ENCODE measurements at places on chromosomes 2 and 18. TPM values are rescaled to one million over a fixed set of nuclear protein-coding genes. Genes with fewer than 3 reads are reported as not detected.

- peaks cover 6% of the 10 kb centered on the region for H3K36me3 ChIP-seq
- DNase-seq = no peak
- no peak overlapping the region for H3K4me3 ChIP-seq
- H3K27me3 ChIP-seq = no peaks in the 10 kb centered on the region
- peak overlapping the region; percentile 50 for H3K27ac ChIP-seq
These were observed 49.8 kb downstream of the PTPN4 start for GRCh38 chr2:119809339-119810048.

DNA sequence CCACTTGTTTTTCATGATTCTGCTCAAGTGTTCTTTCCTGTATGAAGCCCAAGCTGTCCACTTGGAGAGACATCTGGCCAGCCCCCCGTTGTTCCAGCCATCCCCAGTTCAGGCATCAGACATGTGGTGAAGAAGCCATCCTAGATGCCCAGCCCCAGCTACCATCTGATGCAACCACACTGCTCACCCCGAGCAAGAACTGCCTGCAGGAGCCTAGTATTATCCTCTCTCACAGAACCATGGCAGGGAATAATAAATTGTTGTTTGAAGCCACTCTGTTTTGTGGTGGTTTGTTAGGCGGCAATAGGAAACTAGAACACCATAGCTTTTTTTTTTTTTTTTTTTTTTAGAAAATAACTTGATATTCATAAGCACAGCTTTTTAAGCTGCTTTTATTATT lies 19.5 kb upstream of the DARS1 start:
- H3K27ac ChIP-seq = no peak overlapping the region
- H3K4me3 ChIP-seq = no peak overlapping the region
- H3K27me3 ChIP-seq = no peaks in the 10 kb centered on the region
- DNase-seq = no peak
- peaks cover 22% of the 10 kb centered on the region for H3K4me1 ChIP-seq

DNA sequence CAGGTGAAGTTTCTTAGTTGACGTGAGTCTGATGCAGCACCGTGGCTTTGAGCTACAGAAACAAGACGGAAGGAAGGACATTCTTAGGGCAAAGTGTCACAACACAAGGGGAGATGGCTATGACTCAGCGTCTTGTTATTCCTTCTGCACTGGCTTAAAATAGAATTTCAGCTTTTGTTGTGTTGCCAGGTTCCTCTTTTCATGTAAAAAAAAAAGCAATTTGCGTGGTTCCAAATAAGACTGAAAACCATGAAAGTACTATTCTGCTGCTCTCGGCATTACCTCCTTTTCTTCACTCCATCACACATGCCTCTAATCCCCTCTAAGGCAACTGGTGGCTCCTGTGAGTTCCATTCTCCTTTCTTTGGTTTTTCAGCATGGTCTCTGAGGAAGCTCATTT lies 150.1 kb downstream of the ANTXR1 start:
- peak overlapping the region; percentile 90 for H3K27ac ChIP-seq
- DNase-seq = no peak
- H3K36me3 ChIP-seq = peaks cover 37% of the 10 kb centered on the region
- H3K4me3 ChIP-seq = no peak overlapping the region
- H3K4me1 ChIP-seq = peaks cover 62% of the 10 kb centered on the region

DNA sequence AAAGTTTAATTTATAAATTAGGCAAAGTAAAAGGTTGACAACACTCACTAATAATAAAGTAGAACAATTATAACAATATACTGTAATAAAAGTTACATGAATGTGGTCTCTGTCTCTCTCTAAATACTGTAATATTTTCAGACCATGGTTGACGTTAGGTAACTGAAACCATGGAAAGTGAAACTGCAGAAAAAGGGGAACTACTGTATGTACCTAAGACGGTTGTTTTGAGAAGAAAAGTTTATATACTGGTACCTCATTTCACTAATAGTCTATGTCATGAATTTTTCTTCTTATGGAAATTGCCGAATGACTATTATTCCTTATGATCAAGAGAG lies 166.7 kb upstream of the ZNF521 start:
- peaks cover 31% of the 10 kb centered on the region for H3K4me1 ChIP-seq
- no peak overlapping the region for H3K4me3 ChIP-seq
- no peaks in the 10 kb centered on the region for H3K27me3 ChIP-seq
- no peak overlapping the region for H3K27ac ChIP-seq
- no peaks in the 10 kb centered on the region for H3K36me3 ChIP-seq
- no peak for DNase-seq

GRCh38 chr2:1619556-1619955 lies 124.8 kb downstream of the PXDN start:
- no peak overlapping the region for H3K27ac ChIP-seq
- peaks cover 1% of the 10 kb centered on the region for H3K4me1 ChIP-seq
- no peaks in the 10 kb centered on the region for H3K27me3 ChIP-seq
- H3K4me3 ChIP-seq = no peak overlapping the region

The CDK5R2 gene
- total RNA-seq = not detected

DNA sequence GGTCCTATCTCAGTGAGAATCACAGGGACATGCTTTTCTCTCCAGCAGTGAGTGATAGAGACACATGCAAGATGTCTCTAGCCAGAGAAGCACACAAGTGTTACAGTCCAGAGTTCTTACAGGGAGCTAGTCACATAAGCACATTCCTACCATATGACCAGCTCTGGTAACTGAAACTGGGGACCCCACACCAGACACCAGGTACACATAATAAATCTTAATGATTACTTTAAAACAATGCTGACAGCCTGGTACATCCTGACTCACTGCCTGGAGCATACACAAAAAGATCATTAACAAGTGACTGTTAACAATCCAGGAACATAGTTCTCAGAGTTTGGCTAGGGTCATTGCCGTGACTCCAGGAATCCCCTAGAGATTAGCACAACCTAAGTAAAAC lies 53.6 kb downstream of the GALNT1 start:
- no peak overlapping the region for H3K27ac ChIP-seq
- no peak for DNase-seq
- peaks cover 13% of the 10 kb centered on the region for H3K36me3 ChIP-seq
- peaks cover 24% of the 10 kb centered on the region for H3K4me1 ChIP-seq
- H3K4me3 ChIP-seq = no peak overlapping the region

GRCh38 chr2:42164046-42164445 lies 5.1 kb upstream of the EML4 start:
- DNase-seq = no peak
- no peaks in the 10 kb centered on the region for H3K36me3 ChIP-seq
- H3K4me1 ChIP-seq = peaks cover 11% of the 10 kb centered on the region
- no peak overlapping the region for H3K27ac ChIP-seq
- no peak overlapping the region for H3K4me3 ChIP-seq

- peaks cover under 1% of the 10 kb centered on the region for H3K36me3 ChIP-seq
- H3K4me1 ChIP-seq = no peaks in the 10 kb centered on the region
- no peaks in the 10 kb centered on the region for H3K27me3 ChIP-seq
- no peak overlapping the region for H3K4me3 ChIP-seq
These were observed 214.9 kb downstream of the XIRP2 start for GRCh38 chr2:167103028-167103756.

DNA sequence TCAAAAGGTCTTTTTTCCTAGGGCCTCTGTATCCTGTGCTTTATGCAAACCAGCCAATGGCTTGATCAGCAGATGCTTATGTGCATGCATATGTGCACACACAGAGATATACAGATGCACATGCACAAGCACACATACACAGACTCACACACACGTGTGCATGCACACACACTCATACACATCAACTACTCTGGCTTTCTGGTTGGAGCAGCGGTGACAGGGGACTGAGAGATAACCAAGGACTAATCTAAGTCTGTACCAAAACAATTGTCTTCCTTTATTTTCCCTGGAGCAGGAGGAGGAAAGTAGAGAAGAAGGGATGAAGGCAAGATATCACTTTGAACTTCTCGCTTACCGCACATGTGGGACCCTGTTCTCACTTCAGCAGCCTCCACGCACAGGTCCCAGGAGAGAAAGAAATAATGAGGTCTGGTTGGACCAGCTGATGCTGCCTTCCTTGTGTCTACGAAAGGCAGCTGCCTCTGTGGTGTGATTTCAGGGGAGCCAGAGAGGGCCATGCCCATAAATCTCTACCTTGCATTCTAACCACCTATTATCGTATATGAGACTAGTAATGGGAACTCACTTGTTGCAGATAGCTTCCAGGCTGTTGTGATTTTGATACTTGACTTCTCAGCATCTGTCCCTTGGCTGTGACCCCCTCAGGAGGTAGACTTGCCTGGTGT lies 338.0 kb downstream of the EN1 start:
- no peak overlapping the region for H3K4me3 ChIP-seq
- no peaks in the 10 kb centered on the region for H3K36me3 ChIP-seq
- H3K27ac ChIP-seq = no peak overlapping the region

DNA sequence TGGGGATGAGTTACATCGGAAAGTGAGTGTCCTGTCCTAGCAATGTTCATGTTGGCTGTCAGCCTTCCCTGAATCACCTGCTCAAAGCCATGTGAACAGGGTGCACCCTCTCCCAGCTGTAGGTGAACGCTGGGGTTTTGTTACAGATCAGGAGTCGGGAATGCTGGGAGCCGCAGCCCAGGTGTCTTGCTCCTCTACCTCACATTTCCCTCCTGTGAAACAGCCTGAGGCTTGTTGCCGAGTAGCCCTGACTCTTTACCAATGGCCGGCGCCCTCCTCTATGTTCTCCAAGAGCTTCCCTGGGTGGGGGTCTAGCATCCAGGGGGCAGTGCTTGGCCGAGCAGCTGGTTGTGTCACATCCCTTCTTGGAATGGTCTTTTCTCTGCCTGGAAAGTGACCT lies 164.7 kb downstream of the SH3RF3 start:
- peaks cover 74% of the 10 kb centered on the region for H3K4me1 ChIP-seq
- H3K4me3 ChIP-seq = no peak overlapping the region
- peak overlapping the region; percentile 85 for H3K27ac ChIP-seq
- H3K27me3 ChIP-seq = no peaks in the 10 kb centered on the region
- peaks cover 3% of the 10 kb centered on the region for H3K36me3 ChIP-seq
- DNase-seq = no peak

DNA sequence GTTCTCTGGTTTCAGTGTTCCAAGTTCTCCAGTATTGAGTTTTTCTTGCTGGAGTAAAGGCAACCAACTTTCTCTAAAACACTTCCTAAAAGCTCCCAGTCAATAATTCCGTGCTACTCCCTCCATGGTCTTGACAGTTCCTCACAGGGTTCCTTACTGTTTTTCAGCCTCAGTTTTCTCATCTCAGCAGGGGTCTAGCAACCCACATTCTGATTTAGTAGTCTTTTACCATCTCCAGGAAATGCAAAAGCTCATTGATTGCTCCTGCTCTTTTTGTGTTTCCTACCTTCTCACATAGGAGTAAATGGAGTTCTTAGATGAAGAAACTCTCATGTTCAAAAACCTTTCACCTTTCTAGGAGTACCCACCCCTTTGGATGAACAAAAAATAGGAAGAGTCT lies 978.8 kb upstream of the POU3F3 start:
- DNase-seq = no peak
- H3K36me3 ChIP-seq = no peaks in the 10 kb centered on the region
- peaks cover 13% of the 10 kb centered on the region for H3K4me1 ChIP-seq
- H3K27ac ChIP-seq = no peak overlapping the region

- no peak overlapping the region for H3K4me3 ChIP-seq
- no peak for DNase-seq
- no peaks in the 10 kb centered on the region for H3K27me3 ChIP-seq
- no peak overlapping the region for H3K27ac ChIP-seq
- H3K4me1 ChIP-seq = peaks cover 24% of the 10 kb centered on the region
These were observed 308.2 kb downstream of the PIEZO2 start for GRCh38 chr18:10841203-10841602.

GRCh38 chr18:40079786-40080185 lies 1875.2 kb upstream of the PIK3C3 start:
- H3K27ac ChIP-seq = no peak overlapping the region
- peaks cover 2% of the 10 kb centered on the region for H3K27me3 ChIP-seq
- no peak for DNase-seq
- H3K4me1 ChIP-seq = no peaks in the 10 kb centered on the region

The TMEM200C gene
- 5.8 TPM for total RNA-seq

GRCh38 chr2:67706082-67706481 lies 308.9 kb downstream of the ETAA1 start:
- no peaks in the 10 kb centered on the region for H3K36me3 ChIP-seq
- H3K27me3 ChIP-seq = peaks cover 3% of the 10 kb centered on the region
- no peaks in the 10 kb centered on the region for H3K4me1 ChIP-seq
- H3K4me3 ChIP-seq = no peak overlapping the region
- DNase-seq = no peak

GRCh38 chr2:241064802-241065354 lies 37.2 kb downstream of the MTERF4 start:
- H3K4me3 ChIP-seq = no peak overlapping the region
- no peak for DNase-seq
- H3K4me1 ChIP-seq = no peaks in the 10 kb centered on the region

DNA sequence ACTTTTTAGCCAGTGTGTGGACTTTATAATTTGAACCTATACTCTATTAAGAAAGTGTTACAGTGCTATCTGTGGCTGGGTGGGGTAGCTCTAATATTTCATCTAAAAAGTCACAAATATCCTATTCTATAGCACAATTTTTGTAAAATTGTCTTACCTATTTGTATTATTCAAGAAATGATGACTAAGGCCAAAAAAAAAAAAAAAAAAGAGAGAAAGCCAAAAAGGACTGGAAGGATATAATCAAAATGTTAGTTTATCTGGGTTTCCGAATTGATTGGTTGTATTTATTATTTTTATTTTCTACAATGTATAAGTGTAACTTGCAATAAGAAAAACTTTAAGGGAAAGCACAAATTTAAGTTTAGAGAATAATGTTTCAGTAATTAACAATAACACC lies 5.5 kb downstream of the ARL6IP6 start:
- H3K36me3 ChIP-seq = peaks cover 2% of the 10 kb centered on the region
- no peaks in the 10 kb centered on the region for H3K27me3 ChIP-seq
- H3K4me3 ChIP-seq = no peak overlapping the region
- peaks cover 33% of the 10 kb centered on the region for H3K4me1 ChIP-seq
- DNase-seq = no peak

DNA sequence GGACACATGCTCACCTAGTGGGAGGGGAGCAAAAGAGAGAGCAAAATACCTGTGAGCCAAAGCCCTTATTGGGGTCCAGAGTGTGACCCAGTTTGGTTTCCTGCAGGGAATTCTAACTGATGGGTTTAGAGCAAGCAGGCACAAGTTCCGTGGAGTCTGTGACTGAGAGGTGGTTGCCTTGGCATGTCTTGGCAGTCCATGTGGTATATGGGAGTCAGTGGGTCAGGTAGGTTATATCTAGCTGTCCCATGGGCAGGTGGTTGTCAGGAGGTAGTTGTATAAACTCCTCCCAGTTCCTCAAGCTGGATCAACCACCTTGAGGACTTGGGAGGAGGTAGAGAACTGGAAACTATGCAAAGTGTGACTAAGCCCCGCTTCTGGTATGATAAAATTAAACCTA lies 452.8 kb upstream of the VWC2L start:
- no peak overlapping the region for H3K27ac ChIP-seq
- H3K4me1 ChIP-seq = no peaks in the 10 kb centered on the region
- no peak overlapping the region for H3K4me3 ChIP-seq

DNA sequence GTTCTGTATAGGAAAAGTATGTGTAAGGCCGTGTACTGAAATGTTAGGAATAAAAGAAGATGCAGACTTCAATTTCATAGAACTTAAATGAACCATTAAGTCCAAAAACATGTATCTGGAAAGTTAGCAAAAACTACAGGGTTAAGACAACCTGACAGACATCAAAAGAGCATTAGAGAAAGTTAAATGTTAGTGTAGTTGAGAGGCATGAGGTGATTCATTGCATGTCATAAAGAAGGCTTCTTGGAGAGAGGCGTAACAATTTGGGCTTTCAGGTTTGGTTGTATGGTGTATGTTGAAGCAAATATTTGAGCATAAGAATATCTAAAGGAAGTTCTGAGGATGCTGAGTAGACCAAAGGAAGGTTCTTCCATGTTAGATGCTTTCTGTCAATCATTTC lies 6.3 kb downstream of the EPC2 start:
- no peaks in the 10 kb centered on the region for H3K36me3 ChIP-seq
- H3K4me1 ChIP-seq = peaks cover 54% of the 10 kb centered on the region
- DNase-seq = no peak
- H3K27ac ChIP-seq = no peak overlapping the region
- H3K27me3 ChIP-seq = no peaks in the 10 kb centered on the region
- H3K4me3 ChIP-seq = no peak overlapping the region

All from chondrocyte (in vitro differentiated cells).